ENCODE measurements at places on chromosomes 3 and 15. TPM values are rescaled to one million over a fixed set of nuclear protein-coding genes. Genes with fewer than 3 reads are reported as not detected.

GRCh38 chr3:122589297-122589696, 11.8 kb downstream of the PARP15 start:
- DNase-seq: no peak

- peak; percentile 60 for DNase-seq
These were observed 56.6 kb upstream of the PRTG start for GRCh38 chr15:55799291-55800212.

GRCh38 chr3:31103181-31103580, 208.7 kb upstream of the GADL1 start:
- DNase-seq: no peak

DNA sequence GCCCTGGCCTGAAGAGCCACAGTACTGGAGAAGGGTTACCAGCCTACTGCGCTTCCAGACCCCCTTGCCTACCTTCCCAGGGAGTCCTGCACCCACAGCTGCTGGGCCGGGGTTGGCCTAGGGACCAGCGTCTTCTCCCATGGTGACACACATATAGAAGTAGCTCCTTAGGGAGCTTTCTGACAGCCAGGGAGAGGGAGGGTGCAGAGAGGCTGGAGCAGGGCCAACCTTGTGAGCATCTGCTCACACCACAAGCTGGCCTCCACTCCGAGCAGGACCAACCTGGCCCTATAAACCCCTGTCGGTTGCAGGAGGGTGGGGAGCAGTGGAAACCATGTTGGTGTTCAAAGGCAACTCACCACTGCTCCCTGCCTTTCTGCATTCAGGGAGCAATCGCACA, 35.2 kb downstream of the SRPRB start:
- DNase-seq: no peak

DNA sequence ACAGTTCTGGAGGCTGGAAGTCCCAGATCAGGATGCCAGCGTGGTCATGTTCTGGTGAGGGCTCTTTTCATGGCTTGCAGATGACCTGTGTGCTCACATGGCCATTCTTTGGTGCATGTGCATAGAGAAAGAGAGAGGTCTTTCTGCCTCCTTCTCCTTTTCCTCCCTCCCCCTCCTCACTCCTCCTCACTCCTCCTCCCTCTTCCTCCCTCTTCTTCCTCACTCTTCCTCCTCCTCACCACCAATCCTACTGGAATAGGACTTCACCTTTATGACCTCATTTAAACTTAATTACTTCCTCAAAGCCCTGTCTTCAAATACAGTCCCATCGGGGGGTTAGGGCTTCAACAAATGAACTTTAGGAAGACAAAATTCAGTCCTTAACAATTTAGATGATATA, 23.8 kb downstream of the ZNF654 start:
- DNase-seq: no peak

- DNase-seq: no peak
These were observed 92.0 kb downstream of the IGSF11 start for GRCh38 chr3:118942671-118943070.

DNA sequence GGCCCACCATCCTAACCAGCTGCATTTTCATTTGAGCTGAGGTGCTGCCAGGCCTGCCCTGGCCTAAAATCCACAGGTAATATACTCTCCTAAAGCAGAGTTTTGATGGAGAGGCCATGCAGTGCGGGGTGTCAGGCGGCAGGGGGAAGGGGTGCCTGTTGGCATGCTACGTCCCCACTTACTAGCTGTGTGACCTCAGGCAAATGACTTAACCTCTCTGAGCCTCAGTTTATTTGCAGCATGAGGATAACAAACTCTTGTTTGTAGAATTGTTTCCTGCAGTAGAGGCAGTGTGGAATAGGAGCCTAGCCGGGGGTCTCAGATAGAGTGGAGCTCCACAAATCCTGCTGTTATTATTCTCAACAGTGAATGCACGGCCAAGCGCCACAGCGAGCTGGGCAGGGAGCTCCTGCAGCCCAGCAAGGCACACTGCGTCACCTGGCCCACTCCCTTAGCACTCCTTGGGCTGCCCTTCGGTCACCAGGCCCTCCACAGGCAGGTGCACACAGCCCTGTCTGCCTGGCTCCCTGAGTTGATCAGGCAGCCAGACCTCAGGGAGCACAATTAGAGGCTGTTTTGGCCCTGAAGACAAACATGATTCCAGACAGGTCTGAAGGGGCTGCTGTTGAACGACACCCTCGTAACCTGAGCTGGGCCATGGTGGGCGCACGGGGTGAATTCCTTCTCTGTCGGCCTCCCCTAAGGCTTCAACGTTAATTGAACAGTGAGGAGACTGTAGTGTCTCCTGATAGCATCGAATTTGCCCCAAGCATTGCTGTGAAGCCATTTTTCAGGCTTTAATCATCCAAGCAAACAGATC, 248.8 kb upstream of the LYSMD4 start:
- DNase-seq: no peak

Gene WDR53
- 19.3 TPM for polyA plus RNA-seq

Gene PLA2G4E
- polyA plus RNA-seq: 0.03 TPM

Gene PARP6
- polyA plus RNA-seq: 102 TPM
